ENCODE measurements at places on chromosomes 2 and 18.

DNA sequence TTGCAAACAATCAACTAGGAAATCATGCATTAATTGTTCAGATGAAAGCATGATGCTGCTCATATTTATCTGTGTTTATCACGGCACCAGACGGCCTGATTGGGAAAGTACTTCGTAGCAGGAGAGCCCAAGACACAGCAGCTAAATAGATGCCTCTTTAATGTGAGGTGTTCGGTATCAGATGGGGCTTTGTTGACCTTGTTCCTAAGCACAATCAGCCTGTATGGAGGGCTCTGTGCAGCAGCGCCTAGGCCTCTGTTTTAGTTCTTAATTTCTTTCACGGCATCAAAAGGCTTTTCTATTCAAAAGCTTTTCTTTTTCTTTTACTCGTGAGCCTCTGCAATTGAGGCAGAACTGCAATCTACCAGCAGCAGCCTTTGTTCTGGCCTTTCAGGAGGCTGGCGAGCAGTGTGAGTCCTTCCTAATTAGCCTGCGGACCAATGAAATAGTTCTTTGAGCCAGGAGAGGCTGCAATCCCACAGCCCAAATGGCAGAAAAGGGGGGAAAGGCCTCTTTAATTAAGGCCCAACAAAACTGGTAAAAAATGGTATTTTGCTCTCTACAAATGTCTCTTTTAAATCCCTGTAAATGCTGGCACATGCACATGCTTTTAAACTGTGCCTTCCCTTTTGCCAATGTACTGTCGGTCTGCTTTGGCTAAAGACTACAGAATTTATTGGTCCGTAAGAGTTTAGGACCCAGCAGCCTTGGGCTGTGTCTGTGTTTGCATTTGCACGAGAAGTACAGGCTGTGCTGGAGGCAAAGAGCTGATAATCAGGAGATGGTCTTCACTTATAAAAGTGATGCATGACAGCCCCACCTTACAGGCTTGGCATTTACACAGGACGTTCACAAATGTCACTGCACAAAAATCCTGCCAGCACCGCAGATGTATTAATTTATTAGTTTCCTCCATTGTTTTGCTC is 159.6 kb downstream of the RND3 start:
- DNase-seq = no peak

DNA sequence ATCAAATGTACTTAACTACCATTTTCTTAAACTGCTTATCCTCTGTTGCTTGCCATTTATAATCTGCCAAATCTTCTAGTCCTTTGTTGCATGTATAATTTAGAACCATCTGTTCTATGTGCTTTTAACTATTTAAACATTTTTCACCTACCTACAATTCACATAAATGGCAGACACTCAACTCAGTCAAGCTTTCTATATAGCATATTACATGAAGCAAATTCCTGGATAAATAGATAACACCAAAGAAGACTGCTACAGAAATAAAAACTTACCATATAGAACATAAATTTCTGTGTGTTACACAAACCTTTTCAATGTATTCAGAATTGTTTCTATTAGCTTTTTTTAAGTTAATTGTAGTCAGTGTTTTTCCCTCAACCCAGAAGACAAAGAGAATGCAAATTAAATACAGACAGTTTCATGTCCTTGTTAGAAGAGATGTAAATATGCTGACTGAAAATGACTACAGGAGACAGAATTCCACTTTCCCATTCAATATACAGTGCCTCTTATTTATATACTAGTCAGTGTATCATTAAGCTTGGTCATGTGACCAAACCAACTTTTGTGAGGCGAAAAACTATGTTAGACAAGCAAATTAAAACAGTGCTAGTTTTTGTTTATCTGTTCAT is 2.6 kb downstream of the BAZ2B start:
- no peak for DNase-seq

- no peak for DNase-seq
Measured at GRCh38 chr2:80396276-80396675, 91.7 kb upstream of the LRRTM1 start.

GRCh38 chr2:203786549-203787351 is 80.3 kb downstream of the CD28 start:
- no peak for DNase-seq

DNA sequence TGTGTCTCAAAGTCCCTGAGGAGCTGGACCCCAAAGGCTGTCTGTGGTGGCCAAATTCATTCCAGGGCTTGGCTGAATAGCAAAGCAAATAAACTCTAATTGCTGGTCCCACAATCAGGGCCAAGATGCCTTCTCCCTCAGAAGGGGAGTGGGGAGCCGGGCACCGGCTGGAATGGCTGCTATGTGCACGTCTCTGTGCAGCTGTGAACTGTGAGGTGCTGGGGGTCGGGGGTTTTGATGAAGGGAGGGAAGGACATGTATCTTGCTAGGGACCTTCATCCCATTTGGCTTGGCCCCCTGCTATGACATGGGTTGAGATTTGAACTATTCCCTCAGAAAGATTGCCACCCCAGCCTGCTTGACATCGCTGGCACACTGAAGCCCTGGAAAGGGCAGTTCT is 60.4 kb downstream of the CIB4 start:
- no peak for DNase-seq

GRCh38 chr2:156792242-156792840 is 356.2 kb downstream of the GPD2 start:
- no peak for DNase-seq

- no peak for DNase-seq
Measured at GRCh38 chr2:98946855-98947254, 10.8 kb upstream of the CRACDL start.

- DNase-seq = no peak
Measured at GRCh38 chr2:105384861-105385260, 14.0 kb downstream of the FHL2 start.

DNA sequence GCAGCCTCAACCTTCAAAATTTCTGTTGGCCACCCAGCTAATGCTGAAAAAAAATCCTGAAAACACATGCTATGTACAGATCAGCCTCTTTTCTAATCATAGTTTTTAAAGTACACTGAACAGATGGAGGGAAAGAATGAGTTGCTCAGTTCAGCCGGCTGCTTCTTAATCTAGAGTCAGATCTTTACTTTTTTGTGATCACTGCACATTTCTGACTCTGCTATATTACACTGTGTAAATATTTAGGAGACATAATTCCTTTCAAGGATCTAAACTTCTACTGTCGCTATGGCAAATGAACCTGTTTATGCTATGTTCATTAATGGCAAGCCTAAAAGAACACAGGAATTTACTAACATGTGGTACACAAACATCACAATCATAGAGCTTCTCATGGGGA is 114.2 kb downstream of the SRBD1 start:
- DNase-seq = no peak

DNA sequence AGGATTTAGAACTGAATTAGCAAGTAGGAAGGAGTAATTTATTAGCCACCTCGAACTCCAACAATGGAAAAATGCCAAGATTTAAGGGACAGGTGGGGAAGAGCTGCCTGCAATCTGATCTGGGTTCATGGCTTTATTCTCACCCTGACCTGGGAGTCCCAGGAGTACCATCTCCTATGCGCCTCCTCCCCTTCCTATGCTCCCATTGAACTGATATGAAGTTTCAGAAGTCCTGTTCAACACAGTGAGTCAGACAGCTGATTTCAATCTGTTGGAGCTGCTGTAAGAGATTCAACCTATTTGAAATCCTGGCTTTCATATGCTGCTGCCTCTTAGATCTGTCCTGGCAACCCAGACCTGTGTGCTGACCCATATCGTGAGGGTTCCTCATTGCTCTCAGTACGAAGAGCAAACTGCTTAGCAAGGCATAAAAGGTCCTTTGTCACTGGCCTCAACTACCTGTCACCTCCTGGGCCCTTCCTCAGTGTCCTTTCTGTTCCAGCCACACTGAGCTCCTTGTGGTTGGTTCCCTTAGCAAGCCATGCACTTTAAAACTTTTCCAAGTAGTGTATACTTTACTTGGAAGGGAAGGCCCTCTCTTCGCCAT is 15.9 kb upstream of the CD28 start:
- no peak for DNase-seq

DNA sequence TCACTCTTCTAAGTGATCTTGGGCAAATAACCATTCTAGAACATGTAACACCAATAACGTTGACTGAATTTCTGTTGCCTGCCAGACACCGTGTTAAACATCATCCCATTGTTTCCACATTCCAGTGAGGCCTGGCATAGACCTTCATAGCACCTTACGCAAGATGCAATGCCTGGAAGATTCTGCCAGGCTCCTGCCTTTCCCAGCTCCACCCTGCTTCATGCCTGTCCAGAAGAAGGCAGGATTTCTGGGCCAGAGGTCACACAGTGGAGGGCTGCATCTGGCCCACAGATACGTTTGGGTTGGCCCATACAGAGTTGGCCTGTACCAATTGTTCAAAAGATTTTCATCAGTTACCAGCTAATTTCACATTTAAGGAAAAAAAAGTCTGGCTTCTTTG is 46.3 kb downstream of the EN1 start:
- no peak for DNase-seq

GRCh38 chr2:235232449-235233433 is 261.1 kb upstream of the AGAP1 start:
- no peak for DNase-seq

GRCh38 chr2:34012715-34013302 is 413.7 kb upstream of the FAM98A start:
- DNase-seq = no peak

DNA sequence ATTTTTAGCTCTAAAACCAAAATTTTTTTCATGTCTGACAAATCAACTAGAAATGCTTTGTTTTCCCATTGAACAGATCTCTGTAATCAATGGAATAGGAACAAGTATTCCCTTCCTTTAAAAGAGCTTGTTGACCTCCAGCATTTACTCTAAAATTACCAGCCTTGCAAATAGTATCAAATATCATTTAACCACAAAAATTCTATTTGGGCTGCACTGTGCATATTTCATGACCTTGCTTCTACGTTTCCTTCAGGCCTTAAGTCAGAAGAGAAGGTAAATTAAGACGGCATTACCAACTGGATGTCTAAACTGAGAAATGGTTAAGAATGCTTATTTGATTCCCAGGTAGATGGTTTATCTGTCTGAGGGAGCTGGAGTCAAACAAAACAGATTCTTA is 33.3 kb upstream of the NRXN1 start:
- DNase-seq = no peak

- no peak for DNase-seq
Measured at GRCh38 chr18:79278896-79279295, 116.8 kb upstream of the NFATC1 start.

DNA sequence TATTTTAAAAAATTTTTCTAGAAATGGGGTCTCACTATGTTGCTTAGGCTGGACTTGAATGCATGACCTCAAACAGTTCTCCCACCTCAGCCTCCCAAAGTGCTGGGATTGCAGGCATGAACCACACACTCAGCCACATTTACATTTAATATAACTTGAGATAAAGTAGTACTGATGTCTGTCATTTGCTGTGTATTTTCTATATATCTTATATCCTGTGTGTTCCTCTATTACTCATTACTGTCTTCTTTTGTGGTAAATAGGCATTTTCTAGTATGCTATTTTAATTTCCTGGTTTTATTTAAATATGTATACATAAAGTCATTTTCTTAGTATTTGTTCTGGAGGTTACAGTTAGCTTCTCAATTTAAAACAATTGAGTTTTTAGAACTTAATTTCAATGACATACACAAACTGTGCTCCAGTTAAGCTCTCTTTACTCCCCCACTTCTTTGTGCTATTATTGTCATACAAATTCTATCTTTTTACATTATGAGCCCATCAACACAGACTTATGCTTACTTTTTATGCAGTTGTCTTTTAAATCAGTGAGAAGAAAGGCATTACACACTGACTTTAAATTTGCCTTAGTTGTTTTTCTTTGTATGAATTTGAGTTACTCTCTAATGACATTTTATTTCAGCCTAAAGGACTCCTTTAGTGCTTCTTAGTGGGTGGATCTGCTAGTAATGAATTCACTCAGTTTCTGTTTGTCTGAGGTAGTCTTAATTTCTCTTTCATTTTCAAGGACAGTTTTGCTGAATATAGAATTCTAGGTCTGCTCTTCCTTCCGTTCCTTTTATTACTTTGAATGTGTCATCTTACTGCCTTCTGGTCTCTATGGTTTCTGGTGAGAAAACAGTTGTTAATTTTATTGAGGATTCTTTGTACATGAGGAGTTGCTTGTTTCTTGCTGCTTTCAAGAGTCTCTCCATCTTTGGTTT is 6.2 kb upstream of the INPP4A start:
- DNase-seq = no peak

GRCh38 chr2:235960011-235960715 is 208.0 kb downstream of the GBX2 start:
- DNase-seq = no peak

GRCh38 chr2:40935349-40935748 is 483.5 kb upstream of the SLC8A1 start:
- DNase-seq = no peak

DNA sequence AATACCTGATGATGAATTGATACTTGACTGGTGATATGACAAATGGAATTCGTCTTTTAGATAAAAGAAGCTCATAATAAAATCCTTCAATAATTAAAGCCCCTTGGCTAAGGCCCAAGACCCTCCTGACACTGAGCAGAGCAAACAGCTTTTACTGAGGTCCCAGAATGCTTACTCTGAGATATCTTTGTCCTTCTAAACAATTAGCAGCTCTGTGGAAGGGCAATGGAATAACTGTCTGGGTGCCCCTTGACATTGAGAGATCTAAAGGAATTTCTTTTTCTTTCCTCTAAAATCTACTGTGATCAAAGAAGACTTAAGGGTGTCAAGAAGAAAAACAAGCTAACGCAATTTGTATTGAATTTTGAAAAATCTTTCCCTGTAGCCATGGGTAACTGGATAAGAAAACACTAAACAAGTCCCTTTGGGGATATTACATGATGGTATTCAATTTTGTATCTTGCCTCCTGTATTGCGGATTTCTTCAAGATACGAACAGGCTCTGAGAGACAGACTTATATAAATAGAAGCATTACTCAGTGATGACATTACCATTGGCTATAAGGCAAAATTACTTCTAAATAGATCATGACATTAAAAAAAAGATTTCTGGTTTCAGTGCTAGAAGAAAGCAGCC is 128.8 kb downstream of the MREG start:
- no peak for DNase-seq

- DNase-seq = no peak
Measured at GRCh38 chr2:237734905-237735623, 63.5 kb upstream of the RBM44 start.
